ENCODE measurements at places on chromosomes 3 and 15.
A peak's percentile ranks its signal among the peaks of the same experiment; 100 is the strongest.

GRCh38 chr3:4270720-4271119, 32.4 kb upstream of the SETMAR start:
- no peak for DNase-seq

DNA sequence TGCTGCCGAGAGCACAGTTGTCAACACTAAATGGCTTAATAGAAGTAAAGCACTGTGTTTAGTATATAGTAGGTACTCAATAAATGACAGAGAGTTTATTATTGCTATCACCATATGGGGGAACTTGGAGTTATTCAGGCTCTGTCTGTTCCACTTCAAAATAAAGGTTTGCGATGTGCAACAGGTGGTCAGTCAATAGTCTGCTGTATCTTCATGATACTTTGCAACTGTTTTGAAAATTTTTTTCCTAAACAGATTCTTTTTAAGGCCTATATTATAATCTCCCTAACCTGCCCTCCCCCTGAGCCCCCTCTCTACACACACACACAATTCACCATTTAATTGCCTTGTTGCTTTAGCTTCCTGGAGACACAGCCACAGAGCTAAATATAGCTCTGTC, 164.7 kb upstream of the NR2F2 start:
- no peak for DNase-seq

DNA sequence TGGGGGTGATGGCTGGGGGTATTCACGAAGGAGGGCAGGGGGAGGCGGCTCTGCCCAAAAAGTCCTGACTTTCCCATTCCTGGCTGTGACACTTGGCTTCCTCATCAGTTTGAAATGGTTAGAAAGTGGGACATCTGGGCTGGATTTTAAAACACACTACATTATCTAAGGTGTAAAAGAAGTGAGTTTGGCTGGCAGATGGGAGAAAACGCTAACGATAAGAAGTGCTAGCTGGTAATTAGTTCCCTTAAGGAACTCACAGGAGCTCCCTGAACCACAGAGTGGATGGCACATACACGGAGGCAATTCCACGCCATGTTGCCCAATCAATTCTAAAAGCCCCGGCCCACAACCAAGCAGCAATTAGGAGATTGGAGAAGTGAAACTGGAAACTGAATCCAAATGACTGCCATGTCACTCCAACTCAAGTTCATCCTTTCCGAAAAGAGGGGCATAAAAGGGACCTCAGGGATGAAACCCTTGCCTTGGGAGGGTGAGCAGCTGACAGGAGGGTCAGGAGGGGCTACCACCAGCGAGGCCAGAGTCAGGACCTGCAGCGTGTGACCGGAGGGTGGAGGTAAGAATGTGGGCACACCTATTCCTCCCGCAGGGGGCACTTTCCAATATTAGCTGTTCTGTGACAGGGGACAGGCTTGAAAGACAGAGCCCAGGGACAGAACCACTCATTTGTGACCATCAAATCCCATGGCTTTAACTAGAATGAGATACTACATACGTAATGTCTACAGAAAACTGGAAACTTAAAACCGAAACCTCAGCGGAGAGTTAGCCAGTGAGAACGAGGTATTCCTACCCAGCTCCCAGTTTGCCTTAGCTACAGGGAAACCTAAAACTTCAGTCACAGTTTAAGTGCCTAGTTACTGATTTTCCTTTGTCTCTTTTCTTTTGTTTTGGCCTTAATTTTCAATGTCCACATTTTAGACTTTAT, 95.3 kb upstream of the OXTR start:
- DNase-seq = no peak

GRCh38 chr3:2516762-2517441, 418.2 kb downstream of the CNTN4 start:
- DNase-seq = no peak

- DNase-seq = no peak
Measured at GRCh38 chr3:148556664-148557063, 141.0 kb upstream of the AGTR1 start.

- no peak for DNase-seq
Measured at GRCh38 chr3:20246662-20247061, 60.7 kb upstream of the SGO1 start.

DNA sequence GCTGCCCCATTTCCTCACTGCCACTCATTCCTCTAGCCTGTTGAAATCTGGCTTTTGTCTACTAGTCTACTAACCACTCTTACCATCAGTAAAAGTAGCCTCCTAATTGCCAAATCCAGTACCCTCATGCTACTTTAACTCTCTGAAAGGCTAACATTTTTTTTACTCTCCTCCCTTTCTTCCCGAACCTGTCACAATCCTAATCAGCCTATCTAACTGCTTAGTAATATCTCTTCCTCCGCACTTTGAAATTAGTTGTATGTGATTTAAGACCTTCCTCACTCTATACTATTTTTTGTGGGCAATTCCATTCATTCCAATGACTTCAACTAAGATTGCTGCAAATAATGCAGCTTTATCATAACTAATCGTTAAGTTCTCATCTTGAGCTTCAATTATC, 3.7 kb downstream of the SENP7 start:
- DNase-seq = no peak

DNA sequence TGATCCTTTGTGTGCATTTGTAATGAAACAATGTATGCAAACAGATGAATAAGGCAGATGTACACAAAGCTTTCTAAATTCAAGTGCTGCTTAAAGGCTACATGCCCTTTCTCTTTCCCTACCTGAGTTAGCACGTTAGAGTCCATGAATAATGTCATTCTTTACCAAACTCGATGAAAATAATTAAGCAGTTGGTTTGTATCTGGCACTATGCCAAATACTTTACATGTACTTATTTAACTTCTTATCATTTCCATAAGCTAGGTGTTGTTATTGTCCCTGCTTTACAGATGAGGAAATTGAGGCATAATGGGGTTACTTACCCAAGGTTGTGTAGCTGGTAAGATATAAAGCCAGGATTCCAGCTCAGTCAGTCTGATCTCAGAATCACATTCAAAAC, 2.4 kb downstream of the GPR171 start:
- no peak for DNase-seq

- peak; percentile 81 for DNase-seq
Measured at GRCh38 chr3:49352890-49353421, 5.2 kb downstream of the GPX1 start.

DNA sequence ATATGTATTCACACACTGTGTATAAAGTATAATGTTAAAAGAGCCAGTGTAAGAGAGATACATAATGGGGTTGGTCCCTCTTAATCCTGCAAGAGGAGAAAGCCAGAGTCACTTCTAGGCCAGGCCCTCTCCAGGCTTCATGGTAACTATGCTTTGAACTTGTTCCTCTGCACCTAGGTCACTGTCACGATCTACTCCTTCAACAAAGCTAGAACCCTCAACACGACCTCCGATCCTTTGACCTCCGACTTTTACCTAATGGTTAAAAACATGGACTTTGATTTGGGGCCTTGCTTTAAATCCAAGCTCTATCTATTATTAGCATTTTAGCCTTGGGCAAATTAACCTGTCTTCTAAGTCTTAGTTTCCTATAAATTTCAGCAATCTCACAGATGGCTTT, 153.9 kb upstream of the NR2E3 start:
- DNase-seq = no peak

DNA sequence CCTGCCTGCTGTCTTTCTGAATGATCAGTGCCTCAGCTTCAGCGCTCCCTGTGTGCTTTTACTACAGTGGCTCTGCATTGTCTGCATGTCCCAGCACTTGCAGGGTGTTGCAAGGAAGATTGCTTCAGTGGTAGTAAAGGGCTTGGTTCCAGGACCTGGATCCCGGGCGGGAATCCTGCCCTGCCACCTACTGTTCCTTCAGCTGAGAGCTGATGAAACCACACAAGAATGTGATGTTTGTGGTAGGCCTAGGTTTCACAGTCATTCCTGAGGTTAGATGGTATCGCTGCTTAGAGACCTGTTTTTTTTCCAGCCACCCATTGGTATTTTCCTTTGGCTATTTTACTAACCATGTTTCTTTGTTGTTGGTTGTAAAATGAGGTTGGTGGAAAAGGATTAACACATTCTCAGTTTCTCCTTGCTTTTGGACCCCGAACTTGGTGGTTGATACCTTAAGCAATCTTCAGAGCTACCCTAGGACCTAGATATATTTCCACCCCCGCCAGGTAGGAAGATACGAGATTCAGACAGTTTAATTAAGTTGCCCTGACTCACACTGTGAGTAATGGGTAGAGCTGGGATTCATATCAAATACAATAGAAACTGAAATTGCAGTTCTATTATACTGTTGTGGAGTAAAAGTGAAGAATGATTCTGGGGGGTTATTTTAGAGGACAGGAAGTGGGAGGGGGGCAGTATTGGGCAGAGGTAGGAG, 11.4 kb downstream of the GPR87 start:
- DNase-seq = peak; percentile 99

DNA sequence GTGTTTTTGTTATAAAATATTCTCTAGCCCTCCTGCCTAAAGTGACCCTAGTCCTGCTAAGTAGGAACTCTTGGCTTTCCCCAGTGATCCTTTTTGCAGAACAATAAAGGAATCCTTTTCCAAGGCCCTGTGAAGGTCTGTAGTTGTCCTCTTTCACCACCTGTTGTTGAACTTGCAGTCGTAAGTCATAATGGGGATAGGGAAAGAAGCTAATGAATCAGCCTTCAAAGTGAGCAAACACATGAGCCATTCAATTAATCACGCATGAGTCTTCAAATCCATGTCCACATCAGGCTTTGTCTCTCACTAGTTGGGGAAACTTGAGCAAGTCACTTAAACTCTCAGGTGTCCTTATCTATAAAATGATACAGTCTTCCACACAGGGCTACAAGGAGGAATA, 27.6 kb downstream of the ZNF860 start:
- peak; percentile 95 for DNase-seq

- DNase-seq = peak; percentile 94
Measured at GRCh38 chr3:171788546-171789351, 21.5 kb downstream of the PLD1 start.

DNA sequence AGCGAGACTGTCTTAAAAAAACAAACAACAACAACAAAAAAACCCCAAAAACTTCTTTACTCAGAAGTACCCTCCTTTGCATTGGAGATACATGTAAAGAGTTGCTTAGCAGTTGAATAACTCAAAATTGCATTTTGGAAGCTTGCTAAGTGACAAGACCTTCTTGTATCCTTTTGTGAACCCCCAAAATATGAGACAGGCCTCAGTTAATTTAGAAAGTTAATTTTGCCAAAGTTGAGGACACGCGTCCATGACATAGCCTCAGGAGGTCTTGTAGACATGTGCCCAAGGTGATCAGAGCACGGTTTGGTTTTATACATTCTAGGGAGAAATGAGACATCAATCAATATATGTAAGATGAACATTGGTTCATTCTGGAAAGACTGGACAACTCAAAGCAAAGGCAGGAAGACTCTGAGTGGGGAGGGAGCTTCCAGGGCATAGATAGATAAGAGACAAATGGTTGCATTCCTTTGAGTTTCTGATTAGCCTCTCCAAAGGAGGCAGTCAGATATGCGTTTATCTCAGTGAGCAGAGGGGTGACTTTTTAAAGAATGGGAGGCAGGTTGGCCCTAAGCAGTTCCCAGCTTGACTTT, 1.7 kb upstream of the ARF4 start:
- no peak for DNase-seq

DNA sequence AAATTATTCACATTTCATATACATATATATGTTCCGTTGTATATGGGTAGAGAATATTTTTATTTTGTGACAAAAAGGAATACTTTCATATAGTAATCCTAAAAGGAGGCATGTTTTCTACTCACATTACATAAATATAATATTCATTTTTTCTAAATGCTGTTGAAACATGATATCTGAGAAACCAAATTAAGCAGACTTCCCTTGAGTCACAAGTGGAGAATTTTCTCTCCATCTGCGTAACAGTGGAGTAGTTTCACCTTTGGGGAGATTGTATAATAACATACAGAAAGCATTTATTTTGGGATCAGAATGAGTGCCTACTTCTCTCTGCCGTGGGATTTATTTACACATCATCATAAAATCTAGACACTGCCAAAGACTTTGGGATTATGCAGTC, 849.8 kb downstream of the NSUN3 start:
- peak; percentile 33 for DNase-seq

- no peak for DNase-seq
Measured at GRCh38 chr3:111107662-111108035, 36.0 kb downstream of the NECTIN3 start.

DNA sequence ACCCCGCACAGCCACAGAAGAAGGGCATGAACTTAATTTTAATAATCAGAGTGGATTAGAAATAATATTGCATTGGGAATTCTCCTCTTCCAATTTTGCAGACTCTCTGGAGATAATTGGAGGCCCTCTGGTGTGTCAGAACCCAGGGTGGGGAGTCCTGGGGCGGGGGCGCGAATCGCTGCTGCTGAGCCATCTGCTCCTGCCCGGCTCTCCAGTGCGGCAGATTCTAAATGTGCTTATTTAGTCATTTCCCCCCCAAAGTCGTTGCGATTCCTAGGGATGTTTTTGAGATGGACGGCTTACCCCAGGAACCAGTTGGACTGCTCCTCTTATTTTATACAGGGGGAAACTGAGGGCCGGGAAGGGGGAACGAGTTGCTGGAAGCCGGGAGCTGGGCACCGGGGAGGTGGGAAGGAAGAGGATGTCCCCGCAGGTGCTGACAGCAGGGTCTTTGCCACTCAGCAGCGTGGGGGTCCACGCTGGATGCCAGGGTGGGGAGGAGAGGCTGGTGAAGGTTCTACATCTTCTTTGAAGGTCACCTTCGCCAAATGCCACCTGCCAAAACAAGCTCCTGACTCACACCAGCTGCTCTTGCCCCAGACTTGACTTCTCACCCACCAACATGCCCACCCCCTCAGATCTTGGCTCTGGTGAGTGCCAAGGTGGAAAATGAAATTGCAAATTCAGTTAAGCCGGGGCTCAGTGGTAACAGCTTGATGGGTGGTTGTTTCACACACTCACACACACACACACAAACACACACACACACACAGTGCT, 91.3 kb upstream of the PRR23E start:
- no peak for DNase-seq
